ENCODE measurements at places on chromosomes 6 and 20.

- no peak for DNase-seq
These were observed 195.3 kb downstream of the SLC24A3 start for GRCh38 chr20:19407736-19408135.

- no peak for DNase-seq
These were observed 251.0 kb upstream of the NRSN1 start for GRCh38 chr6:23875006-23875405.

DNA sequence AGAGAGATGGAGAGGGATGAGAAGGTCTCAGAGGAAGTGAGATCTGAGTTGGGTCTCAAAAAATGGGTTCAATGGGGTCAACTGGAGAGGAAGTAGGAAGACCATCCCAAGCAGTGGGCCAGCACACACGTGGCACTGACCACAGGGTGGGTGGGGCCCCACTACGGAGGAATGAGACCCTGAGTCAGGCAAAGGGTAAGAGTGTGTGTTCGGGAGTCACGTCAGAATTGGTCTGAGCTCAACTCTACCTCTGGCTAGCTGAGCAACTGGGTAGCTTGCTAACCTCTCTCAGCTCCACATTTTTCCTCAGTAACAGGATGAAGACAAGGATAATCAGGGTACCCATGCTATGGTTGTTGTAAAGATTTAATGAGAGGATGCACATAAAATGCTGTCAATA, 79.0 kb downstream of the TRERF1 start:
- DNase-seq: no peak

DNA sequence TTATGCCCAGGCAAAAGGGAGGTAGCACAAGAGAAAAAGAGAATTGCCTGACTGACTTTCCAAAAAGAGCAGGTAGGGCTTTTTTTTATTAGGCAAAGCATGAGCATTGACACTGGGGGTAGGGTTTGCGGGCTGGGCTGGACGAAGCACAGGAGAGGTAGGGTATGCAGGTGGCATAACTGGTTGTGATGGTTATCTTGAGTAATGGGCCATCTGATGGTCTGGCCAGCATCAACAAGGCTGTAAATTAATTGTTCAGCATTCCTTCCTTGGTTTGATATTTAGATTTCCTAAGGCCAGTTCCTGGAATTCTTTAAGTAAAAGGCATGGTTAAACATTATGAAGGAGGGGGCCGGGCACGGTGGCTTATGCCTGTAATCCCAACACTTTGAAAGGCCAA, 13.9 kb upstream of the BFSP1 start:
- DNase-seq: no peak

GRCh38 chr20:49207076-49207475, 12.1 kb upstream of the DDX27 start:
- no peak for DNase-seq

- DNase-seq: no peak
These were observed 162.1 kb upstream of the ZNF337 start for GRCh38 chr20:25858495-25859425.

DNA sequence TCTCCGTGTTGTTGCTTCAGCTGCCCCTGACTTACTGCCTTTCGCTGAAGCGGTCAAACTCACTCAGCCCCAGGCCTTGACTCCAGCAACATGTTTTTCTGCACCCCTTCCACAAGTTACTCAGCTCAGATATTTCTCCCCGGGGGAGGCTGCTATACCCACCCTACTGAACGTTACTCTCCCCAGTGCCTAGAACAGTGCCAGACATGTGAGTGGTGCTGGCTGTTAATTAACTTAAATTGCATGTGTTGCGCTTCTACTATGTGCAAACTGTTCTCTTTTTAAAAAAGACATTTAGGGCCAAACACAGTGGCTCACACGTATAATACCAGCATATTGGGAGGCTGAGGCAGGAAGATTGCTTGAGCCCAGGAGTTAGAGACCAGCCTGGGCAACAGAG, 41.2 kb upstream of the DOK5 start:
- no peak for DNase-seq

GRCh38 chr6:119966484-119966883, 616.9 kb upstream of the MAN1A1 start:
- DNase-seq: no peak

Data from T-cell (primary cell).